ENCODE measurements at places on chromosomes 5 and 9.

DNA sequence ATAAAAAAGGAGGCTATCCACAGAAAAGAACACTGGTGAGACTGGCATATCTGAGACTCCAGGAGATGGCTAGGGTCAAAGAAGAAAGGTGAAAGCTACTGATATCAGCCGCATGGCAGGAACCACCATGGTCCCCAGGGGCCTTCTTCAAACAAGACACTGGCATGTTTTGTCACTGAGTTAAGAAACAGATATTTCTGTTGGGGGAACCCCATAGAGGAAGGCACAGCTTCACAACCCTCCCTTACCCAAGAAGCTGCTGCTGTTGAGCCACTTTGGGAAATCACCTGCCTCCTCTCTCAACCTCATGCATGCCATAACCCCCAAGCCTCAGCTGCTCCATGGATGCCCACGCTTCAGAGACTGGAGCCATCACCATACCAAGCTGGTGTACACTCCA is 13.3 kb upstream of the BTNL3 start:
- no peak for DNase-seq

- DNase-seq = no peak
Measured at GRCh38 chr5:54904425-54904824, 81.0 kb downstream of the ESM1 start.

- DNase-seq = no peak
Measured at GRCh38 chr9:137875846-137876245, 1.7 kb upstream of the CACNA1B start.

DNA sequence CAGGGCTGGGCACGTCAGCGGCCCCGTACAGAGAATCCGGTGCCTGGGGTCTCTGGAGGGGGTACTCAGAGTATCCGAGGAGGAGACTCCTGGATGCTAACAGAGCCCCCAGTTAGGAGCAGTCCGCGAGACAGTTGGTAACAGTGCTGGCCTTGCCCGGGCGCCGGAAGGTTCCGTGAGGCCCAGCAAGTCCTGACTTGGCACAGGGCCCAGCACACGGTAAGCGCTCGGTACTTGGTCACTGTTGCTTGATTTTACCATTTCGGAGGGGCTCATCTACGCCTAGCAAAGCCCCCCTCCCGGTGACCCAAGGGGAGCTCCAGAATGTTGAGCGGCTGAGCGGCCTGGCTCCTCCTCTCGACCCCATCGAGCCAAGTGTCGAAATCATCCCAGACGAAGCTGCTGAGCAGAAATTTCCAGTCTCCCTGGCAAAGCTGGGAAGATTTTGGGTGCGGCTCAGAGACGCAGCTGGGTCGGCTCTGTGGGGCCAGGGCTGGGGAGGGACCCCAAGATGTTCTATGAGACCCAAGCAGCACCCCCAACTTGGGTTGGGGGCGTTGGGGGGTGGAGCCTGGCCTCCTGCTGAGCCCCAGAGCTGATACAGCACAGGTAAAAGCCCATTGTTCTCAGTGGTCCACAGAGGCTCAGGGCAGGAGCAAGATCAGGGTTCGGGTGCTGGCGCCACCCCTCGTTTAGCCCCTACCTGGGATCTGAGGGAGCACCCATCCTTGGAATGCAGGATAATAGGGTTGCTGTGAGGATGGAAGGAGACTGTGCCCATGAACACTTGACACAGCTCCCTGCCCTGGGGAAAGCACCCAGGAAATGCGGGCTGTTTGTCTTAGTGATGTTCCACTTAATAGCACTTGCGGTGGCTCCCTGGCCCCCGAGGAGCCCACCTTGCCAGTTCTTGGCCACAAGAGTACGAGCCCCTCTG is 137.2 kb downstream of the C9orf50 start:
- peak; percentile 98 for DNase-seq

- DNase-seq = no peak
Measured at GRCh38 chr5:31218978-31219377, 25.5 kb downstream of the CDH6 start.

- DNase-seq = no peak
Measured at GRCh38 chr9:122371846-122372245, 1.0 kb downstream of the PTGS1 start.

GRCh38 chr5:128506643-128507042 is 31.4 kb downstream of the FBN2 start:
- no peak for DNase-seq

Measured in lower leg skin (tissue), 4 donors.